ENCODE measurements at places on chromosomes 3 and 15. TPM values are rescaled to one million over a fixed set of nuclear protein-coding genes. Genes with fewer than 3 reads are reported as not detected.
A peak's percentile ranks its signal among the peaks of the same experiment; 100 is the strongest.

DNA sequence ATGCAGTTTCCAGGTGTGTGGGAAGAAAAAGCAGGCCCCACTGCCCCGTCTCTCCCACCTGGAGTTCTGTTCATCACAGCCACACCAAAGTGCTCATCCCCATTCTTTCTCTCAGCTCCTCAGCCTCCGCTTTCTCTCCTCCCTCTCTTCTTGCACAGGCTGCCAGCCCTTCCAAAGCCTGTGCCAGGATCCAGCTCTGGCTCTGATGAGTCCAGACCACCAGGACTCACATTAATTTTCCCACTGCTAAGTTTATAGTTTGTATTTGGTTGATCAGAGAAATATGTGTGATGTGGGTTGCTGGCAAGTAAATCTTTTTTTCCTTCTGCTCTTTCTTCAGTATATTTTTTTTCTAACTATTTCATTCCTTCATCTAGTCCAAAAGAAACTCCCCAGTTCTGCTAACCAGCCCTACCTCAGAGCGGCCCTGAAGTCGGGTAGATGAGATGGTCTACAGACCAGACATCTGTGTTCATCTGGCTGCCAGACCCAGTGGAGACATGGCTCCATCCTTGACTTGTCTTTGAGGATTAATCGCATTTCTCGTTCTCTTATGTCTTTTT, 49.8 kb downstream of the BOC start:
- H3K4me1 ChIP-seq = peaks cover 62% of the 10 kb centered on the region
- peaks cover 33% of the 10 kb centered on the region for H3K36me3 ChIP-seq
- H3K27me3 ChIP-seq = no peaks in the 10 kb centered on the region
- no peak for DNase-seq
- H3K27ac ChIP-seq = no peak overlapping the region

- H3K36me3 ChIP-seq = no peaks in the 10 kb centered on the region
- H3K27ac ChIP-seq = no peak overlapping the region
- DNase-seq = no peak
- no peaks in the 10 kb centered on the region for H3K4me1 ChIP-seq
- no peaks in the 10 kb centered on the region for H3K27me3 ChIP-seq
Measured at GRCh38 chr3:108528459-108529252, 18.3 kb upstream of the MYH15 start.

- no peaks in the 10 kb centered on the region for H3K27me3 ChIP-seq
- no peaks in the 10 kb centered on the region for H3K36me3 ChIP-seq
- DNase-seq = no peak
- peaks cover 12% of the 10 kb centered on the region for H3K4me1 ChIP-seq
- no peak overlapping the region for H3K27ac ChIP-seq
Measured at GRCh38 chr3:58469096-58469495, 22.8 kb upstream of the KCTD6 start.

GRCh38 chr15:66993874-66994696, 71.3 kb upstream of the SMAD3 start:
- no peak overlapping the region for H3K27ac ChIP-seq
- no peaks in the 10 kb centered on the region for H3K4me1 ChIP-seq
- no peak for DNase-seq

- no peaks in the 10 kb centered on the region for H3K36me3 ChIP-seq
- peak overlapping the region; percentile 96 for H3K27ac ChIP-seq
- peaks cover 45% of the 10 kb centered on the region for H3K4me1 ChIP-seq
- H3K4me3 ChIP-seq = peak overlapping the region; percentile 95
- DNase-seq = peak; percentile 32
Measured at GRCh38 chr3:12966847-12967605, 106.2 kb downstream of the IQSEC1 start.

GRCh38 chr3:165523801-165524200, 313.4 kb downstream of the BCHE start:
- no peak overlapping the region for H3K27ac ChIP-seq
- no peak overlapping the region for H3K4me3 ChIP-seq

DNA sequence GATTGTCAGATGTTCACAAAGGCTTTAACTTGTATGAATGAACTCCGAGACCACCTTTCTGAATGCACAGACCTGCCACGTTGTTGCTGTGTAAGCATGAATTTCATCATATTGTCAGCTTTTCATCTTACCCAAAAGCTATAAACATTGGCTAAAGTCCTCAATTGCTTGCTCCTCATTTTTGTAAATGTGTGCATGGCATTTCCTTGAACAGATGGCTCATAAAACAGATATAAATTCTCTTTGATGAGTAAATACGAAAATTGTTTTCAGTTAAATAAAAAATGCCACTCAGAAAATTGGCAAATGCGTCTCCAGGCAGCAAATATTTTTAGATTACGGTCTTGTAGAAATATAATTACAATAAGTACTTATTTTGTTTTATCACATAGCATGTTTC, 226.0 kb upstream of the NDN start:
- H3K4me3 ChIP-seq = no peak overlapping the region
- peaks cover 4% of the 10 kb centered on the region for H3K36me3 ChIP-seq
- H3K4me1 ChIP-seq = peaks cover 14% of the 10 kb centered on the region
- H3K27me3 ChIP-seq = no peaks in the 10 kb centered on the region
- no peak overlapping the region for H3K27ac ChIP-seq

DNA sequence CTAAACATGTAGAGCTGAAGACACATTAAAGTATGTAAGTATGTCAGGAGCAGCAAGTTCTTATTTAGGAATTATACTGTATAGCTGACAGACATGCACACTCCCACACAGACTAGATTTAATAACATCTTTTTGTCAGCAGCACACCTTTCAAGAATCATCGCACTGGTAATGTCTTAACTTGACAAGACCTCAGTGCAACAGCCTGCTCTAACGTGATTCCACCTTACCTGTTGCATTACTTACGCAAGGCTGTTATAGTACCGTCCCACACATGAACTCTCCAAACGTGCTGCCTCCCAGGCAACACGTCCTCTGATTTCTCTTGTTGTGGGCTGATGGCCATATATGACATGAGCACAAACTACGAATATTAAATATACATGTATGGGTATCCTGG, 11.9 kb downstream of the CHRM5 start:
- H3K27ac ChIP-seq = no peak overlapping the region
- H3K4me1 ChIP-seq = peaks cover 26% of the 10 kb centered on the region
- no peaks in the 10 kb centered on the region for H3K36me3 ChIP-seq
- H3K27me3 ChIP-seq = no peaks in the 10 kb centered on the region
- H3K4me3 ChIP-seq = no peak overlapping the region
- DNase-seq = no peak

- no peak overlapping the region for H3K27ac ChIP-seq
- no peak for DNase-seq
- no peaks in the 10 kb centered on the region for H3K4me1 ChIP-seq
- no peaks in the 10 kb centered on the region for H3K36me3 ChIP-seq
- no peak overlapping the region for H3K4me3 ChIP-seq
- no peaks in the 10 kb centered on the region for H3K27me3 ChIP-seq
Measured at GRCh38 chr3:79367803-79368202, 400.0 kb downstream of the ROBO1 start.

DNA sequence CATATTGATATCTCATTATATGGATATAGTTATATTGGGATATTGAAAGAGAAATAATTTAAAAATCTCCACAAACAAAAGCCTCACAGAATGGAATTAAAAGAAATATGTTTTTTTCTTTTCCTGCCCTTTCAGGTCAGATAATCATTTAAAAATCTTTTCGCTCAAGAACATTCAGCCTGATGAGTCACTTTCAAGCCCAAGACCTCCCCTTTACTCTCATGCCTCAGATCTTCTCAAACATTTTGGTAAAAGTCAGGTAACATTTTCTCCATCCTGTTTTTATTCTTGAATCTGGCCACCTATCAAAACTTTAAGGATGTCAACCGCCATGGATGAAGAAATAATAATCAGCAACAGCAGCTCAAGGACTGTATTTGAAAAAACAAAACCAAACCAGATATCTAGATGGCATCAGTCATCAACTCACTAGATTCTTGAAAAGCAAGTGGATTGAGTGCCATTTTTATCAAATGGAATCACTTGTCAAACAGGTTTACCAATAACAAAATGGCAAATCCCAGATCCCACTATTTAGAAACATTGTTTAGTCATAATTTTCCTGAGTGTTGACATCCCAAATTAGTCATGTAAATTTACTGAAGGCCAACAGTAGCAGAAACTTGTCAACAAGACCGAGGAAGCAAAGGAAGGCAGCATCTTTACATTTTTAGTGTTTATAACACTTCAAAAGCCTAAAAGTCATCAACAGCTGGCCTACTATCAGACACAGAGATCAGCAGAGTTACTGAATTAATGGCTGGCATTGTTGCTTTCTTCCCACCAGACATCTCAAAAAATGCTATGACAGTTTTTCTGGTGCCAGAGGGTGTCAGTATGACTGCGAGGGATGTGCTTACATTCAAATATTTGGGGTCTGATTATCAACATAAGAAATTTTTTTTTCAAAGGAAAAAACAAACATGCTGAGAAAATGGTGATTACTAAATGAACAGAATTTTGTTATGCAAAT, 444.7 kb downstream of the MAGI1 start:
- peak overlapping the region; percentile 98 for H3K4me3 ChIP-seq
- DNase-seq = no peak
- peaks cover 86% of the 10 kb centered on the region for H3K4me1 ChIP-seq
- peak overlapping the region; percentile 85 for H3K27ac ChIP-seq

- H3K27me3 ChIP-seq = no peaks in the 10 kb centered on the region
- no peak for DNase-seq
- H3K4me3 ChIP-seq = no peak overlapping the region
- peaks cover 11% of the 10 kb centered on the region for H3K4me1 ChIP-seq
- H3K27ac ChIP-seq = no peak overlapping the region
- no peaks in the 10 kb centered on the region for H3K36me3 ChIP-seq
Measured at GRCh38 chr3:191262650-191263049, 63.6 kb downstream of the OSTN start.

- H3K27me3 ChIP-seq = no peaks in the 10 kb centered on the region
- H3K27ac ChIP-seq = no peak overlapping the region
- no peak for DNase-seq
- H3K36me3 ChIP-seq = peaks cover under 1% of the 10 kb centered on the region
Measured at GRCh38 chr3:8503461-8503860, 1.8 kb downstream of the LMCD1 start.

DNA sequence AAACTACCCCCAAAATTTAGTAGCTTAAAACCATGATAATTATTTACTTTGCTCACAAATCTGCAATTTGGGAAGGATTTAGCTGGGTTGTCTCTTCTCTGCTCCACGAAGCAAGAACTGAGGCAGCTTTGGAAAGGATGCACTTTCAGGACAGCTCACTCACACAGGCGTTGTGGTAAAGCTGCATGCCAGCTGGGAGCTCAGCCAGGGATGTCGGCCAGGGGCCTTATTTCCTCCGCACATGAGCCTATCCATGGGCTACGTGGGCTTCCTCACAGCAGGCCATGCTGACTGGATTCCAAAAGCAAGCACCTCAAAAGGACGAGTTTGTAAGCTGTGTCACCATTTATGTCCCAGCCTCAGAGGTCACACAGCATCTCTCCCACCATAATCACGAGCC, 301.3 kb upstream of the IGF1R start:
- no peak for DNase-seq
- H3K36me3 ChIP-seq = no peaks in the 10 kb centered on the region

- no peak overlapping the region for H3K4me3 ChIP-seq
- H3K27ac ChIP-seq = no peak overlapping the region
- peaks cover 3% of the 10 kb centered on the region for H3K4me1 ChIP-seq
Measured at GRCh38 chr3:123730829-123731228, 146.0 kb upstream of the HACD2 start.

DNA sequence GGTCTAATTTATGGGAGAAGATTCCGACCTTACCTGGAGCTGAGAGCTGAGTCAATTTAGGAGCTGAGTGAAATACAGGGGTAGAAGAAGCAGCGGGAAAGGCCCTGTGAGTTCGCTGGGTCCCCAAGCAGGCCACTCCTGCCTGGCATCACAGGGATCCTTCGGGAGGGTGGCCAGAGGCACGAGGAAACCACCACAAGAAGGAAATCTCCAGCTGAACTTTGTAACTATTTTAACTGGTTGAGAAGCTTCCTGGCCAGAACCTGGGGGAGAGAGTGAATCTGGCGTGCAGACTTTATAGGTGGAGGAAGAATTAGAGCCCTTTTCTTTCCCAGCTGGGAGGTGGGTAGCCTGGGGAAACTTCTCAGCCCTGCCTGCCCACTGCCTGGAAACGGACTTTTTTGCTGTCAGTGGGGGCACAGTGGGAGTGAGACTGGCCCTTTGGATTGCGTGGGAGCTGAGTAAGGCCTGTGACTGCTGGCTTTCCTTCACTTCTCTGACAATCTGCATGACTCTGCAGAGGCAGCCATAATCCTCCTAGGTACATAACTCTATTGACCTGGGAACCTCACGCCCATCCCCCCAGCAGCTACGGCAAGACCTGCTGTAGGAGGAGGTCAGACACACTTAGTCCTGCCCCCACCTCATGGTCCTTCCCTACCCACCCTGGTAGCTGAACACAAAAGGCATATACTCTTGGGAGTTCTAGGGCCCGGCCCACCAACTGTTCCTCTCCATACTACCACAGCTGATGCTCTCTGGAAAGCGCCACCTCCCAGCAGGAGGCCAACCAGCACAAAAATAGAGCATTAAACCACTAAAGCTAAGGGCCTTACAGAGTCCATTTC, 340.7 kb downstream of the CNTN3 start:
- H3K4me1 ChIP-seq = no peaks in the 10 kb centered on the region
- H3K27ac ChIP-seq = no peak overlapping the region
- H3K27me3 ChIP-seq = no peaks in the 10 kb centered on the region
- no peak for DNase-seq
- H3K4me3 ChIP-seq = no peak overlapping the region

GRCh38 chr15:90033448-90033847, 32.3 kb downstream of the ZNF710 start:
- no peaks in the 10 kb centered on the region for H3K27me3 ChIP-seq
- DNase-seq = no peak
- peaks cover 67% of the 10 kb centered on the region for H3K4me1 ChIP-seq
- H3K36me3 ChIP-seq = peaks cover 6% of the 10 kb centered on the region
- H3K4me3 ChIP-seq = peak overlapping the region; percentile 25

DNA sequence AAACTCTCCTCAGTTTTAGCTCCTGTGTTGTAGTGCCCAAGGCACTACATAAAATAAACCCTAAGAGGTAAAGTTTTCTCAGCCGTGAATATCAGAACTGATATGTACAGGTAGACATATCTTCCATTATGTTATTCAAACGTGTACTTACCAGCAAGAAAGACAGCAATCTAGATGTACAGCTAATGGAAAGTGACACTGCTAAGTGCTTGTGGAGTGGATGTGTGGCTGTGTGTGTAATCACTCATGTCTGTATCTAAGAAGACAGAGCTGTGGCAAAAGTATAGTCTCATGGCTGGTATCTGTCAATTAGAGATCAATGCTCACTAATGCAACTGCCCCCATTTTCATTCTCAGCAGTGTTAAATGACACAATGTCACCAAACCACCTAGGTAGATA, 101.3 kb downstream of the FMN1 start:
- no peak overlapping the region for H3K27ac ChIP-seq
- peaks cover 6% of the 10 kb centered on the region for H3K4me1 ChIP-seq
- H3K27me3 ChIP-seq = peaks cover 6% of the 10 kb centered on the region

Gene LMAN1L
- total RNA-seq = not detected

Gene GHSR
- total RNA-seq = not detected

Gene LINGO1
- total RNA-seq = 36.8 TPM

Gene CCDC33
- total RNA-seq = 15.1 TPM

Gene PFKFB4
- 19.2 TPM for total RNA-seq
